Mucosa of gallbladder (tissue), 1 donor: ENCODE measurements at places on chromosomes 16 and 17. TPM values are rescaled to one million over a fixed set of nuclear protein-coding genes. Genes with fewer than 3 reads are reported as not detected.

DNA sequence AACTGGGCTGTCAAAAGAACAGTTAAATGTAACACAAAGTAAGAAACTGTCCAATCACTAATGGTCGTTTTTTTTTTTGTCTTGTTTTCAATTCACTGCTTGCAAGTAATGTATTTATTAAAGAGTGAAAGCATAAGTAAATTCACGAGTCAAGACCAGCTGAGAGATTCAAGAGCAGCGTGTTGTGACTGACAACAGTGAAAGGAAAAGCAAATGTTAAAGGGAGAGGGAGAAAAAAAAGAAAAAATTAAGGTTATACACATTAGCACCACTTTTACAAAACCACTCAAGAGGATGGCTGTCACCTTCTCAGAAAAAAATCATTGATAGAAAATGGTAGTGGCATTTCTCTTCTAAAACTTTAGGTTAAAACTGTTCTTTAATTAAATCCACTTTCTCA lies 36.1 kb downstream of the GPATCH8 start:
- DNase-seq: no peak

DNA sequence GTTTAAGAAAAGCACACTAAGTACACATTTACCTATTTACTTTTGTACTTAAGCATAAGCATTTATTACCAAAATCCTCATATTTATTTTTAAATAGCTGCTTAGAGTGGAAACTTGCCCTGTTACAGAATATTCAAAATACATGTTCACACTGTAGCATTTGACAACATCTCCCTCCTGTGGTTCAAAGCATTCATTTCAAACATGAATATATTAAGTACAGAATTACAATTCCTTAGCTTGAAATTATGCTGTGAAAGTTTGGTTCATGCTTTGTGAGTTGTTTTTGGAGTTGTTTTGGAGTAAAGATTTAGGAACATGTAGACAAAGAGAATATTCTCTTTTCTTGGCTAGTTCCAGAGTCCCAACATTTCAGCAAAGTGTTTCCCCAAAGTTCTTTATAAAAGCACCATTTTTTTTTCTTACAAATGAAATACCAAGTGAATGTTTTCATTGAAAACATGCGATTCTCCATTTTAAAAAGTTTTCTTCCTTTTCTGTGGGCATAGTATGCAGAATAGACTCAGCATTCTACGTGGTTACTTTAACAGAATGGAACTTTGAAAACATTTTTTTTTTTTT lies 33.2 kb downstream of the TUBD1 start:
- no peak for DNase-seq

GRCh38 chr17:57752031-57752905 lies 7.2 kb upstream of the CCDC182 start:
- DNase-seq: no peak

DNA sequence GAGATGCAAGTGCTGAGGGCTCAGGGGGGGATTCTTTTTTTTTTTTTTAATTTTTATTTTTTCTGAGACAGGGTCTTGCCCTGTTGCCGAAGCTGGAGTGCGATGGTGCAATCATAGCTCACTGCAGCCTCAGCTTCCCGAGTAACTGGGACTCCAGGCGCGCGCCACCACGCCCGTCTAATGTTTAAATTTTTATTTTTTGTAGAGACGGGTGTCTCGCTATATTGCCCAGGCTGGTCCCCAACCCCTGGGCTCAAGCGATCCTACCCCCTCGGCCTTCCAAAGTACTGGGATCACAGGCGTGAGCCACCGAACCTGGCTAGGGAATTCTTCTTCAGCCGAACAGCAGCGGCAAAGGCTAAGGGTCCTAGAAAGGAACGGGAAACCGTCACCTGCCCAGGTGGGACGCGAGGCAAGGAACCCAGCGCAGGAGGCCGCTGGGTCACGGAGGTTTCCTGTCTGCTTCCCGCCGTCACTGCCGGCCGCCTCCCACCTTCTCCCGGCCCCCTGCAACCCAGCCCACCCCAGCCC lies 13.3 kb upstream of the OR1F1 start:
- no peak for DNase-seq

- DNase-seq: no peak
These were observed at the start of gene KRT222 for GRCh38 chr17:40664582-40665333. TSS of gene KRT222 (minus strand) at chr17:40665177. CDS start at chr17:40665099, 78 bp downstream.

GRCh38 chr17:74272731-74273201 lies 1.3 kb upstream of the DNAI2 start:
- no peak for DNase-seq

- DNase-seq: no peak
These were observed 803 bp upstream of the TLCD2 start for GRCh38 chr17:1710807-1711553.

DNA sequence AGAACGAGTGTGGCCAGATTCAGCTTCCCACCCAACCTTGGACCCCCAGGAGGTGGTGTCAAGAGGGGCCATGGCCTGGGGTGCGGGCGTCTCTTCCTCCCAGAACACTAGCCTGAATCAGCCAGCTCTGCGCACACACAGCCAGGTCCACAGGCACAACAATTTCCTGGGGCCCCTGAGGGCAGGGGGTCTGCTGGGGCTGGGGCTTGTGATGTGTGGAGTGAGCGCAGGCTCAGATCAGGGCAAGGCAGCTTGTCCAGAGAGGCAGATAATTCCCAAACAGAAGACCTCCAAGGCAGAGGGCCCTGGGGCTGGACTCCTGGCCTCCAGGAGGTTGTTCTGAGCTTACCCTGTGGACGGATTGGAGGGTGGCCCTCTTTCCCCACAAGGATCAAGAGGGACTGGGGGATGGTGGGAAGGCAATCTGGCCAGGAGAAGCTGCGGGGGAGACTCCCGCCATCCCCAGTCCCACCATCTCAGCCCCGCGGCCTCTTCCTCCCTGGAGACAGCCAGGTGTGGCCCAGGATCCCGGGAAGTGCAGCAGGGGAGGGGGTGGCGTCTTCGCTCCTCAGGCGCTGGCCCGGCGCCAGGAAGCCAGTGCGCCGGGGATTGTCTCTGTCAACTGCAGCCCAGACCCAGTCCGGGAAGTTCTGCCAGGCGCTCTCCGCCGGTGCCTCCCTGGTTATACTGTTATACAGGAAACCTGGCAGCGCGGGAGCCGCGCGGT lies 52.0 kb upstream of the AMZ2 start:
- no peak for DNase-seq

GRCh38 chr16:88804173-88804551 lies 573 bp downstream of the CDT1 start:
- no peak for DNase-seq

GRCh38 chr16:566475-567372 lies at the start of gene NHLRC4:
TSS of gene NHLRC4 (plus strand) at chr16:567005. CDS start at chr16:568048, 1,043 bp downstream.
- DNase-seq: peak; percentile 67

- no peak for DNase-seq
These were observed 29.3 kb upstream of the ABCC3 start for GRCh38 chr17:50605429-50605828.

- no peak for DNase-seq
These were observed 4.4 kb downstream of the PDIA2 start for GRCh38 chr16:287298-287811.

GRCh38 chr16:52436339-52437276 lies 110.3 kb downstream of the TOX3 start:
- DNase-seq: no peak

- no peak for DNase-seq
These were observed 24.6 kb downstream of the HIGD1B start for GRCh38 chr17:44872131-44872768.

- no peak for DNase-seq
These were observed 46.6 kb upstream of the LCMT1 start for GRCh38 chr16:25064937-25065336.

DNA sequence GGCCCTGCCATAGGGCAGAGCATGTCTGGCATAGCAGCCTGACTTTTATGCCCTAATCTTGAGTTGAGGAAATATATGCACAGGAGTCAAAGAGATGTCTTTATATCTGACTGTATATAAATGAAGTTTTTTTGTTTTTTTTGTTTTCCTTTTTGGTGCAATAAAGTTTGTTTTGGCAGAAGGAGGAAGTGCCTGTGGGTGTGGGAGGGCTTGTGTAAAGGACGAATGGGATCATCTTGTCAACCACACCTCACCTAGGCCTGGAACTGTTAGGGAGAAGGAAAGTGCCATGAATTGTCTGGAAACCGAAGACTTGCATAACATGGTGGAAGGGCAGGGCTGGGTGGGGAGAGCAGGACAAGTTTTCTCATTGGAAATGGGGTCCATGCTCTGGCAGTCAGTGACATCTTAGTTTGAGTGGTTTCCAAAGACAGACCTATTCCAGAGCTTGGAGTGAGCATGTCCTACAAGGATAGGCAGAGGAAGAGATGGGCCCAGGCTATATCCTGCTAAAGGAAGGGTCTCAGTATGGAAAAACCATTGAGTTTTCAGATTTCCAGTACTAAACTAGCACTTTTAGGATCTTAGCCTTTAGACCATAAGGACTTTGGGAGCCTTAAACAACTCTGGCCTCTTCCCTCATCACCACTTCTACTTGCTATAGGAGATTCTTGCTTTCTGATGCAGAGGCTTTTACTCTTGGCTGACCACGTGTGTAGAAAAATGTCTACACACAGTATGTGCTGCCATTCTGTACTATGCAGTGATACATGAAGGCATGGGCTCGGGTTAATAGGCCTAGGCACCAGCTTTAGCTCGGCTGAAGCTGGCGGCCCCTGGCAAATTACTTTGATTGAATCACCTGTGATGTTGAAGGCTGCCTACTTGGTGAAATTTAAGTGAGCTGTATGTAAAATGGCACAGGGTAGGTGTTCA lies 15.5 kb downstream of the SNF8 start:
- no peak for DNase-seq

DNA sequence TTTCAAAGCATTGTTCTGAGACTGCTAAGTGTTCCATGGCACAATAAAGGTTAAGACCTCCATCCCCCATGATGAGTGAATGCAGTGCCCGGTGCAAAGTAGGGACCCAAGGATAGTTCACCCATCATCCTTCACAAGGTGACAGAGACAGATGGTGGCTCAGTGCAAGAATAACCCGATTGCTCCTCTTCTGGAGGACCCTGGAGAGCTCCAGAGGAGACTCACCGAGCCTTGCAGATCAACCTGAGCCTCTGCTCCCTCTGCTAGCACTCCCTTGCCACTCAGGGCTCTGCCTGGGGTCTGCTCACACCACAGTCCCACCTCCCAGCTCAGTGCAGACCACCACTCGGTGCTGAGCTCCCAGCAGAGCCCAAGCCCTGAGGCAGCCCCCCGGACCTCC lies 49.3 kb downstream of the C16orf78 start:
- DNase-seq: no peak

- DNase-seq: no peak
These were observed 11.5 kb downstream of the CFDP1 start for GRCh38 chr16:75421820-75422126.

- DNase-seq: no peak
These were observed 22.6 kb downstream of the DYNC1LI2 start for GRCh38 chr16:66728804-66729203.

GRCh38 chr16:71337631-71338030 lies 20.9 kb upstream of the CALB2 start:
- DNase-seq: no peak

GRCh38 chr16:87645802-87646201 lies 43.5 kb downstream of the JPH3 start:
- no peak for DNase-seq

DNA sequence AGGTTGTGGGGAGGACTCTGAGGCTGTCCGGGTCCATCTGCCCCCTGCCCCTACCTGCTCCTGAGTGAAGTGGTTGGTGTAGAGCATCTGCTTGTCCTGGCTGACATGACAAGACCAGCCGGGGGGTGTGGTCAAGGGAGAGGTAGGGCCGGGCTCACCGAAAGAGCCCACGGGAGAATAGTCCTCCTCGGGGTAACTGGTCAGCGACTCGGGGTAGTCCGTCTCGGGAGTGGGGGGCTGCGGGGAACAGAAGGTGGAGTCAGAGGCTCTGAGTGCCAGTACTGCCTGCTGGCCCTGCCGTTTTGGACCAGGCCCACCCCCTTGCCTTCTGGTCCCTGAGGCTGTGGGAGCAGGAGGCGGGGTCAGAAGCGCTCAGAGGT lies 27.8 kb downstream of the ARHGAP27 start:
- no peak for DNase-seq

DNA sequence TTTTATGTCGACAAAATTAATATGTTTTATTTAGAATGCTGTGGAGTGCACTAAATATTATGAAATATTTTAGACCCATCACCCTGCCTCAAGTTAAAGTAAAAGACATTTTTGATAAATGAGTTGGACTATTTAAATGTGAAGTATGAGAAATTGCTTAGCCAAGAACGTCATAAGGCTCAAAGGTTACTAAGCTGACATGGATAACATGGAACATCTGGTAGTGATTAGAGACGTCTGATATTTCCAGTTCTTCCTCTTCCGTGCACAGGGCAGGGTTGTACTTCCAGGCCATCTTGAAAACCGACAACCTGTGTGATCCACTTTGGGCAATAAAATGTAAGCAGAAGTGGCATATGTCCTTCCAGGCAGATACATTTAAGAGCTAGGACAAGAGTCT lies 7.2 kb upstream of the CCL8 start:
- DNase-seq: no peak

GRCh38 chr17:42759982-42760651 lies 910 bp upstream of the RAMP2 start:
- DNase-seq: no peak

DNA sequence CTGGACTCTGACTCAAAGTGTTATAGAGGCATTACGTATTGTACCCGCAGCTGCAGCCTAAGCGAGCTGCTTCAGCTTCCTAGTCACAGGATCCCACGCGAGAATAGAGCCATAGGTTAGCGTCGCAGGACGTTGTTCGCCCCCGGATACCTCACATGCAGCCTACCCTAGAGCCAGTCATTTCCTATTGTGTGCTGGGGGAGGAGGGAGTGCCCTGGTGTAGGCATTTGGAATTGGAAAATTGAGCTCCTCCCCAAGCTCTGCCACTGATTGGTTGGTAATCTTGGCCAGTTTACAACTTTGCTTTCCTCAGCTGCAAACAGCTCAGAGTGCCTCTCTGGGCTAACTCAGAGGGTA lies 530 bp downstream of the NAA60 start:
- no peak for DNase-seq

- DNase-seq: no peak
These were observed 808.9 kb downstream of the CDH11 start for GRCh38 chr16:64312980-64313379.

GRCh38 chr17:6571452-6571781 lies 15.1 kb upstream of the PITPNM3 start:
- no peak for DNase-seq

DNA sequence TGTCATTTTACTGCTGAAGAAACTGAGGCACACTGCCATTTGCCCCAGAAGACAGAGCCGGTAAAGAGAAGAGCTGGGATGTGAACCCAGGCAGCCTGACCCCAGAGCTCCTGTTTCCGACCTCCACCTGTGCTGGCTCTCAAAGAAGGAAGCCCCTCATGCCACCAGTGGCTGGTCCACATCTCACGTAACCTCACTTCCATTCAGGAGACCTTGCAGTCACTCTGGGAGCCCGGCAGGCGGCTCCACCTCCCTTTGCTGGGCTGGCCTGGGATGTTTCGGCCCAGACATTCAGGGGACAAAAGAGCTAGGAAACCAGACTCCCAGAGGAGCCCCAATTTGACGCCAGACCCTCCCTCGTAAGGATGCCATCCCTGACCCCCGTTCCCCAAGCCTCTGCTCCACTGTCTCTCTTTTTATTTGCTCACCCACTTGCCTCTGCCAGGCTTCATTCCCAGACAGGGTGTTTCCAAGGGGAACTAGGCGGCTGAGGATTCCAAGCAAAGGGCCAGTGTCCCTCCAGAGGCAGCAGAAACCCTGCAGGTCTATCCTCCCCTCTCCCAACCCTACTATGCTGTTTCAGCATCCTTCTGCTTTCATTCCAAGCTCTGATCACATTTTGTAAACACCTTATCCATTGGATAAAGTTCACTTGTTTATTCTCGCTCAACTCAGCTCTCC lies 2.8 kb downstream of the TAF1C start:
- no peak for DNase-seq

Gene KCNAB3
- 2.5 TPM for total RNA-seq

Gene CNTNAP4
- not detected for total RNA-seq

Gene C17orf78
- total RNA-seq: not detected

Gene SDR42E1
- 10.5 TPM for total RNA-seq

Gene ZACN
- not detected for total RNA-seq
